ENCODE measurements at places on chromosomes 13 and 19.
A peak's percentile ranks its signal among the peaks of the same experiment; 100 is the strongest.

DNA sequence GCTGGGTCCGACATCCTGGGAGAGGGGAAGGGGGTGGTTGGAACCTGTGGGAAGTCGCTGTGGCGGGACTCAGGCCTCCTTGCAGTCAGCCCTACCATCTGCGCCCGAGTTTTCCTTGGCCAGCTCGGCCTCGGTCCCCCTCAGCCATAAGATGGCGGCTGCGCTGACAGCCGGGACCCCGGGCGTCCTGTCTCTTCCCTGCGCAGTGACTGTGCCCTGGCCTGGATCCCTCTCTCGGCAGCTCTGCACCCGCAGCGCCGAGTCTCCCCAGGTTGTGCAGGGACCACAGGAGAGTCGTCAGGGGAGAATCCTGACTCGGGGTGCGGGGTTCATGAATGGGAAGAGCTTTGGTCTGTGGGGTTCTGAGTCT, 345 bp downstream of the ZNF257 start:
- peak; percentile 10 for DNase-seq

DNA sequence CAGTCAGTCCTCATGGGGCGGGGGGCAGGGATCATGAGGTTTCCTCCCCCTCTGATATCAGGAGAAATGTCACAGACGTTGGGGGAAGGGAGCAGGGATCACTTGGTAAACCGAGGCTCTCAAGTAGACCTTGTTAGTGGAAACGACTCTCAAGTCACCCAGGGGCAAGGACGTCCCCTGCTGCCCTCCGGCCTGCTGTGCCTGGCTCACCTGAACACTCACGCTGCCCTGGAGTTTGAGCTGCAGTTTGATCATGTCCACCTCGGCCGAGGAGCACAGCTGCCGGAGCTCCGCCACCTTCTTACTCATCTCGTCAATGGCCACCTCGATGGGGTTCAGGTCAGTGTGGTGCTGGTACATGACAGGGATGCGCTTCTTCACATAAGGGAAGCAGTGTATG, 47.6 kb upstream of the SLC15A1 start:
- no peak for DNase-seq

DNA sequence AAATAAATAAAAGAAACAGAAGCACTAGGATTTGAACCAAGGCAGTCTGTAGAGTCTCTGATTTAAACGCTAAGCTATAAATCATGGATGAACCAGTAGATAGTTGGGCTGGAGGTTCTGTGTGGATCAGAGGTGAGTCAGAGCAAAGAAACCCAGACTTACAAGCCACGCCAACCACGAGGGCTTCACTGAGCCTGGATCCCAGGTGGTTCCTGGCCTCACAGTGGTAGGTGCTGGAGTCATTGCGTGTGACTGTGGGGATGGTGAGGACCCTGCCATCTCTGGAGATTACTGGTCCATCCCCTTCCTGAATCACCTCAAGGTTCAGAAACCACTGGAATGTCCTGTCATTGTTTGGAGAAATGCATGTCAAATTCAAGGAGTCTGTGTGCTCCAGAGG, 19.3 kb upstream of the CEACAM20 start:
- no peak for DNase-seq

DNA sequence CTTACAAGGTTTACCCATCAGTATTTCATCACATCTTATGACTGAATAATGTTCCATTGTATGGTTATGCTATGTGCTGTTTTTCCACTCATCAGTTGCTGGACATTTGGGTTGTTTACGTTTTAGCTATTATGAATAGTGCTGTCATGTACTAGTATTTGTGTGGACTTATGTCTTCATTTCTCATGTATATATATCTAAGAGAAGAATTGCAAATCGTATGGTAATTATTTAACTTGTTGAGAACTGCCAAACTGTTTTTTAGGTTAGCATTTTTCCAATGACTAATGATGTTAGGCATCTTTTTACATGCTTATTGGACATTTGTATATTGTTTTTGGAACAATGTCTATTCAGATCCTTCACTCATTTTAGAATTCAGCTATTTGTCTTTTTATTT, 368.3 kb downstream of the LMO7 start:
- DNase-seq: no peak

GRCh38 chr13:23354520-23354919, 79.0 kb downstream of the SACS start:
- no peak for DNase-seq

- no peak for DNase-seq
These were observed 53.8 kb downstream of the RNF6 start for GRCh38 chr13:26168237-26168814.

DNA sequence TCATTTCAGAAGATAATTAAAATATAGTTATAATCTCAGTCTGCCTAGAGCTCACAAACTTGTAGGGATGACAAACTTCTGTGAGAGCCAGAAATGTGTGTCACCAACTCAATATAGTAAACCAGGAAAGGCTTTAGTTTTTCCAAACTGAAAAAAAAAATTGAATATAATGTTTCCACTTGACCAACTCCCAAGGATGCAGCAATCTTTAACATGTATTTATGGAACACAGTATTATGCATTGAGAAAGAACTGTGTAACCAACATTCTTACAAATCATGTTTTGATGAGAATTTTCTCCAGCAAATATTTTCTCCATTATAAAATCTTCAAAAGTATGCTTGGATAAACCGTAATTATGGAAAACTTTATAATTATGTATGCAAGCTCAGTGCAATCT, 50.1 kb upstream of the KLF12 start:
- no peak for DNase-seq

Measured in stimulated activated CD4-positive, alpha-beta T cell treated with anti-CD3 and anti-CD28 coated beads, Interleukin-4, amount 100 ng/mL, for 48 hours (primary cell).